ENCODE measurements at places on chromosomes 2 and 18.

- no peak for DNase-seq
Observed at GRCh38 chr2:18047213-18047611, 168.7 kb downstream of the KCNS3 start.

GRCh38 chr18:54004828-54005227 is 219.6 kb downstream of the MBD2 start:
- DNase-seq, result no peak

DNA sequence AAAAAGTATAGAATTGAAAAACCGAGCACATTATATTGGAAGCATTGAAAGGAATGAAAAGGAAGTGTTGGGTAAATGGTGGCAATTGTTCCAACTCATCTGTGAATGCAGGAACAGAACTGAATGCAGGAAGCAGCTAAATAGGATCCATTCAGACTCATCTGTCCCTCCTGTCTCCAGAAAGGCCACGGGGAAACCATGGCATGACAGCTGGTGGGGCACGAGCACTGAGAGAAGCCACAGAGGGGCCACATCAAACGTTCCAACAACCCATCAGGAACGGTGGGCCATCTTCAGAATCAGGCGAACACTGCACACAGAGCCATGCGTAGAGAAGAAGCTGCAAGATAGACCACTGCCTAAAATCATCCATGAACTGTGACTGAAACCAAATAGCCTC is 138.5 kb upstream of the SLC35G4 start:
- no peak for DNase-seq

- DNase-seq, result no peak
Observed at GRCh38 chr18:22005191-22005841, 164.1 kb upstream of the GATA6 start.

DNA sequence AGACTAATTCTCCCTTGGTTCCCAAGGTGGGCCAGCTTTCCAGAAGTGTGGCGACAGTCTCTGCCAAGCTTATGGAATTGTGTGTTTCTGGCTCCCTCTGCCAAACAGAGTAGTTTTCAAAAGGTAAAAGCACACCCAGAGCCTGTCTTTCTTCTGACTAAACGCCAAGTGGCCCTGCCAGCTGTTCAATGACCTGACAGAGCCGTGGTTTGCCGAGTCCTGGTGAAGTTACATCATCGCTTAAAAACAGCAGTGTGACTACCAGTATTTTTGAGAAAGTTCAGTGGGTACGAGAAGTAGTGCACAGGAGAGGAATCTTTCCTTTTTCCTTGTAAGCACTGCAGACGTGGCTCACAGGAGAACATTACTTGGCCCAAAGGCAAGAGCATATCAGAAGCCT is 1.9 kb downstream of the PER2 start:
- no peak for DNase-seq

DNA sequence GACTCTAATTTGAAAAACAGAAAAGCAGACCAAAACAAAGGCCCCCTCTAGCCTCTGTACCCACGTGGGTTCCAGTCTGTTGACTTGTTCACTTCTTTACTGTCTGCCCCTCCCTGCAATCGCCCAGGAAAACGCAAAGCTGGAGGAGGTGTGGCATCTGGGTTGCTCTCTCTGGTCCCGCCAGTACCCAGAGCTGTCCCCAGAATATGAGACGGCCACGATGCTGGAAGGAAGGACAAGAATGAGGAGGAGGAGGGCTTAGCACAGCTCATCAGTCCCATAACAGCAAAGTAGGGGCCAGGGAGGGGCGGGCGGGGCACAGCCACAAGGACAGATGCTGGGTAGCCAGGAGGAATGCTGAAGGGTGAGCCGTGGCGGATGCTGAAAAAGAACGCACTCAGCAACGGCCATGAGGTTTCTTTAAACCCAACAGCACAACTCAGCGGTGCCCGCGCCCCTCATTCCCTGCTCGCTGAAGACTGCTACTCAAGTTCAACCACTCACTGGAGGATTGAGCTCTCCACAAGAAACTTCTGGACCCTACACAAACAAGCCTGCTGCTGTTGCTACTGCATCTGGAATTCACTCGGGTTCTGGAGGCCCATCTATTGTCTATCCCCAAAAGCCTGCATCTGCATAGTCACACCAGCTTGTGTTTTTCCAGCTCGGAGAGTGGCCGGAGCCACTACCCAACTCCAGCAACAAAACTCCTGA is 187.7 kb downstream of the HDAC4 start:
- DNase-seq, result no peak

DNA sequence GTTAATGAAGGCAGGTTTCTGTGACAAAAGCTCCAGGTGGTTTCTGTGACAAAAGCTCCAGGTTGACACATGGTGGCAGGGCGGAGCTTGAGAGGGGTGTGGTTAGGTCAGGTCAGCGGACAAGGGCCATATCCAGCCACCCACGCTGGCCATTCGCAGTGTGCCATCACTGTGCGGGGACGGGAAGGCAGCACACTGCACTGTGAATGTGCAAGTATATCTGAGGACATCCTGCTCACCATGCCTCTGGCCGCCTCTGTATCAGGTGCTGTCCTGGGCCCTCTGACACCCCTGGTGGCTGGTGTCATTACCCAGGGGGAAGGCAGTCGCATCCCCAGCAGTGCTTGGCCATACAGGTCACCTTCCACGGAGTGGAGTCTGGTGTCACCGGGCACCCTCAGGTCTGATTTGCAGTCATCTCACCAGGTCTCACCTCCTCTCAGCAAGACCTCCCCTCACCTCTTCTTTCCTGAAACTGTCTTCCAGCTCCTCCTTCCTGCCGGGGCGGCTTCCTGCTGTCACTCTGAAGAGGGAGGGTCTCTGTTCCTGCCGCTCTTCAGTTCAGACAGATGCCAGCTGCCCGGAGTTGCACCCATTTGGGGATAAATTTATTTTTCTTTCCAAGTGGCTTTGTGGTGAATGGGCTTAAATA is 34.9 kb downstream of the CTIF start:
- DNase-seq, result no peak

DNA sequence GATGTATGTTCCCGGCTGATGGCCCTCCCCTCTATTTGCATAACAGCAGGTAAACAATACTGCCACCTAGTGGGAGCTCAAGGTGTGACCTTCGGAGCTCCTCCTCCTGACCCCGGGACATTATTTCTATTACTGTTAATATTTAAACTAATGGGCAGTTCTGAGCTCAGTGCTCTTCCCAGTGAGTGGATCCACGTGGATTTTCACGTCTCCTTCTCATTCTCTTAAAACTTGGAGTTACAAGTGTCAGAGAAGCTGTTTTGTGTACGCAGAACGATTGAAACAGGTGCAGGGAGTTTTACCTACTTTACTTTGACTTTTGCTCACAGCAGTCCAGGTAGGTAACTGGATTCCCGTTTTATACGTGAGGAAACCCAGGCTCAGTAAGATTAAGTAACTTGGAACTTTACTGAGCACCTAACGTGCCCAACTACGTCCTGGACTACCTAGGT is 127.3 kb downstream of the PRKCE start:
- DNase-seq, result peak; percentile 46

DNA sequence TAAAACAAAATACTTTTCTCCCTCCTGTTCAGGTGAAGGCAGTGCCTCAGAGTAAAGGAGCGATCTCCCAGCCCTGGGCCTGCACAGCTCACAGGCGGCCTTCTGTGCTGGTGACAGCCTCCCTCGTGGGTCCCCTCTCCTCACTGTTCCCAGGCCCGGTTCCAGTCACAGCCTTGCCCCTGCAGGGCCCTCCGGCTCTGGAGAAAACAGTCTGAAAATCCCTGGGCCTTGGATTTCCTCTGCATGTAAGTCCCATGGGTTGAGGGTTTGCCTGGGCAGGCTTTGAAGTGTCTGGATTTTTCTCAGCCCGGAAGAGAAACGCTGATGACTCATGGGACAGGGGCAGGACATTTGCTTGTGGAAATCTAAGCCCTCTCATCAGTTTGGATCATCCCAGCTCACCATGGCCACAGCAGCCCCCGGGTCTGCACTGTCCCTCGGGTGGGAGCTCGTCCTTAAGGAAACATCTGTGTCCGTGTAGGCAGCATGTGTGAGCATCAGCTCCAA is 186.1 kb upstream of the RAB12 start:
- no peak for DNase-seq

- no peak for DNase-seq
Observed at GRCh38 chr2:144015036-144015435, 504.9 kb downstream of the ZEB2 start.

DNA sequence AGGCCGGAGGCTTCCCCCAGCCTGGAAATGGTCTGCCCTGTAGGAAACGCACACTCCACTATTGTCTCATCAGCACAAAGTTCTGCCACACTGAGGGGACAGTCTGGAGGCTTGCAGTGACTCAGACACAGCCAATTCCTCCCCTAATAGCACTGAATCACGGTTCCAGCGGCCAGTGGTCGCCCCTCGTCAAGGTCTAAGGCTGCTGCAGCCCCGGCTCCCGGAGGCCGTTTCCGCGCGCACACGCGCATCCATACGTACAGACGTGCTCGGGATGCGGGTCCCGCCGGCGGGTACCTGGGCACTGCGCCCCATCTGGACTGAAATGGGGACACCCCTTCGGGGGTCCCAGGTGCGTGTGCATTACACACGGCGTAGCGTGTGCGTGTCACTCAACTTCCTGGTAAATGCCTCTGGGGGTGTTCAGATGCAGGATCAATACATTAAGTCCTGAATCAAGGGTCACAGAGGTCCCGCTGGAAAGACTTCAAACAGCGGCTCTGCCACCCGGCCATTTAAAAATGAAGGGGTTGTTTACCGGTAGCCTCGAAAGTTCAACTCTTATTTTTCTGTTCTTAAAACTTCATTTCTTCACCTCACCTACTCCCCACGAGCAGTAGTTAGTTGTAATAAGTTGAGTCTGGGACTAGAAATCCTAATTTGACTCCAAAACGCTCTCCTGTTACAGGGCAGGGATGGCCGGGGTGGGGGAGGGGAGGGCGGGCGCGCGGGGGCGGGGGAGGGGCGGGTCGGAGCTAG is 572 bp upstream of the ZNF516 start:
- DNase-seq, result no peak

- DNase-seq, result peak; percentile 51
Observed at GRCh38 chr2:113910110-113910717, 20.3 kb downstream of the ACTR3 start.

DNA sequence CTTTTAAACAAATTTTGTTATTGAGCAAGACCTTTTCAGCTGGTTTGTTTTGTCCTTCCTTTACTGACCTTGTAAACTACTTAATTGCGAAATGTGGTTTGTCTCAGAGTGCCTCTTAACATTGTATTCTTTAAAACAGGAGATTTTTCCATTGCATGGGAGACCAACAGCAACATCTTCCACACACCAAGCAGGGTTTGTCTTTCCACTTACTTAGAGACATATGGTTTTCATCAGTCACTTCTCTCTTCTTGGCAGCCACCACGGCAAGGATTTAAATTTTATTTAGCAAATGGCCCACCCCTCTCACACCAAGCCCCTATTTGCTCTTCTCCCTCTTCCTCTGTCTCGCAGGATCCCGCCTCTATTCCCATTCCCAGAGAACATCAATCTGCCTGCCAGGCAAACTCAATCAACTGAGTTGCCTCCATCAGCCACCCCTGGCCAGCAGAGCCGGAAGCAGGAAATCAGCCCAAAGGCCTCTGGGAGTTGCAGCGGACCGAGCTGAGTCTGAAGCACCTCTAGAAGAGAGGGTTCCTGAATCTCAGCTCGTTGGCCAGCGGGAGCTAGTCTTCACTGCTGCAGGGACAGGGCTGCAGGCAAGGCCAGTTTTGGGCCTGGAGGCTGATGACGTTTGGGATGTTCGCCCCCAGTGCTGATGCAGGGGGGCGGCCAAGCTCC is 11.3 kb upstream of the CIB4 start:
- no peak for DNase-seq

DNA sequence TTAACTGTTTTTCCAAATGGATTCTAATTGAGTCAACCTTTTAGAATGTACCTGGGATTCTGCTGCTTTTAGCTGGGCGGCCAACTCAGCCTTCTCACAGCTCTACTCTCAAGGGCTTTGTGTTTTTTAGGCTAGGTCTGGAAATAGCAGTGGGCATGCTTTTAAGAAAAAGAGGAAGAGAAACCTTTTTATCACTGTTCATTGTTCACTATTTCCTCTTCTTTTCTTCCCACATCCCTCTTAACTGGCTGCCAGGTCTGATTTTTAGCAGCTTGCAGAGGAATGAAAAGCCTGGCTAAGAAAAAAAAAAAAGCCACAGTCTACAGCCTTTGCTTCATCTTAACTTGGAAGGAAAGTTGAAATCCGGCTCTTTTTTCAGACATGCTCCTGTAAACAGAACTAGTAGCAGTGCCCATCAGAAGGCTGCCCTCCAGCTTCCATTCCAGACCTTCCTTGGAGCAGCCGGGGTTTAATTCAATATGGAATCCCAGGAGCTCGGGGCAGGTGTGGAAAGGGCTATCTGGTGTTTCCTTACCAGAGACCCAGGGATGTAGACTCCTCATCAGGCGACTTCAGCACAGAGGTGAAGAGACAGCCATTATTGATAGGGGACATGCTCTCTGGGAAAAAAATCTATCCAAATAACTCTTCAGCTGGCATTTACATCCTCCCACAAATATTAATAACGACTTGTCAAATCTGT is 230.7 kb downstream of the MYO3B start:
- no peak for DNase-seq

DNA sequence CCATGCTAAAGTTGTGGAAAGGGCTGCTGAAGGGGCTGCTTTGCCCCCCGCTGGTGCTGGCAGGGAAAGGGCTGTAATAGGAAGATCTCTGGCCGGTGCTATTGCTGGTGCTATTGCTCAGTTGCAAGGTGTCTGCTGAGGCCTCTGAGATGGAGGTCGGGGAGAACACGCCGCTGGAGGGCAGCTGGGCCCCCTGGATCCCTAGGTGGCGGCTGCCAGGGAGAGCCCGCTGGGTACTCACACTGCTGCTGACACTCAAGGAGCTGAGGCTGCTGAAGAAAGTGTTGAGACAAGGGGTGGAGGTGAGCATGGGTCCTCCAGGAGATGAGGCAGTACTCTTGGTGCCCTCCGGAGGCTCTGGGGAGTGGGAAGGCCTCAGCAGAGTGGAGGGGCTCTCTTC is 4.2 kb downstream of the FOXI3 start:
- DNase-seq, result no peak

GRCh38 chr2:129762386-129763189 is 216.9 kb upstream of the RAB6C start:
- no peak for DNase-seq

GRCh38 chr2:29920130-29920577 is 1.2 kb downstream of the ALK start:
- no peak for DNase-seq

- no peak for DNase-seq
Observed at GRCh38 chr18:3234457-3234856, 13.1 kb upstream of the MYL12A start.

- DNase-seq, result no peak
Observed at GRCh38 chr2:64008434-64009009, 10.7 kb downstream of the VPS54 start.

- DNase-seq, result no peak
Observed at GRCh38 chr2:64804651-64805050, 150.9 kb upstream of the SERTAD2 start.

GRCh38 chr2:196594158-196594557 is 45.4 kb upstream of the CCDC150 start:
- no peak for DNase-seq

All from stimulated activated CD8-positive, alpha-beta memory T cell treated with anti-CD3 and anti-CD28 coated beads, Interleukin-2, amount 100 ng/mL, for 1 hour (primary cell).